ENCODE measurements at places on chromosomes 6 and 20.

DNA sequence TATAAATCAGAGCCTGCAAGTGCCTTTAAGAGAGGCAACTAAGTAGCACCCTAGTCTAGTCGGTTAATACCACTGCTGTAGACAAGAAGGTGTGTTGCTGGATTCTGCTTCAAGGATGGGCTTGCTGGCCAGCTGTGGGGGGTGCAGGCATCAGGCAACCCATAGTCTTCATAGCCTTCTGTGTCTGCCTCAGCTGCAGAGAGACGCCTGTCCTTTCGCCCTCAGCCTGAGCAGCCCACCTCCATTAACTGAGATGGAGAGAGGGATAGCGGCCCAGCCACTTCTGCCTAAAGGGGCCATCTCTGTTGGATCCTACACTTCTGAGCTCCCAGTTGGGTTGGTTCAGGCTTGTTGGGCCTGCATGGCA, 123.7 kb upstream of the MLIP start:
- DNase-seq, result no peak

DNA sequence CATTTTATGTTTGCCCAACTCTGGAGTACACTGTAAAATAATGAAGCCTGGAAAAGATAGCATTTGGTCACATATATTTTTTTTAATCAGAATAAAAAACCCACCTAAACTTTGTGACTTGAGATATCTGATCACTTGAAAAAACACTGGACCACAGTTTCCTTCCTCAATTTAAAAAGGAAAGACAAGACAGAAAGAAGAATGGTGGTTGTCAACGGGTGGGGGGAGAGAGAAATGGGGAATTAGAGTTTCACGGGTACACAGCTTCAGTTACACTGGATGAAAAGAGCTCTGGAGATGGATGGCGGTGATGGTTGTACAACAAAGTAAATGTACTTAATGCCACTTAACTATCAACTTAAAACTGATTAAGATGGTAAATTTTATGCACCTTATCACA, 14.7 kb upstream of the DST start:
- DNase-seq, result no peak

- no peak for DNase-seq
Observed at GRCh38 chr20:31712564-31713311, 9.9 kb downstream of the BCL2L1 start.

DNA sequence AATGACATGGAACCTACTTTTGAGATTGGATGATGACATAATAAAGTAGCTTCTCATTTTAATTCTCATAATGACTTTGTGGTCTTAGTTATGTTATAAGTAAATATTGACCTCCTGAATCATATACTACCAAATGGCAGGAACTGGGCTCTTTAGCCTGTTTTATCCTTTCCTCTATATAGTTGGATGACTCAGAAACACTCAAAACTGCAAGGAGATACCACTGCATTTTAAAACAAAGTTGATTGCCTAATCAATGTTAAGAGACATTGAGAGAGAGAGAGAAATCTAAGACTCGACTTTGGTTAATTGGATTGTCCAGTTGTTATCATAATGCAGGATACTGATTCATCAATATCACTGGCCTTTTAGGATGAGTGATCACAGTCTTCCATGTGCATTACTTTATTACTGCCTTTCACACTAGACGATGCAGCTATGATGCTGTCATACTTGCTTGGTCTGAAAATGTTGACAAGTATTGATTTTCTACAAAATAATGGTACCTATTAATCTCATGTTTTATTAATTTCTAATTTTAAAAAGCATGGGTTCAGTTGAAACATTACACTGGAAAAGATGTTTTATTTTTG, 320.0 kb downstream of the NKAIN2 start:
- no peak for DNase-seq

GRCh38 chr20:58293453-58293852, 16.1 kb upstream of the RAB22A start:
- DNase-seq, result no peak

All from NCI-H1417 treated with DMSO at 0.1 percent for 48 hours (cell line).